ENCODE measurements at places on chromosomes 3 and 15.

- DNase-seq, result no peak
Measured at GRCh38 chr15:62928242-62928999, 114.1 kb upstream of the TPM1 start.

DNA sequence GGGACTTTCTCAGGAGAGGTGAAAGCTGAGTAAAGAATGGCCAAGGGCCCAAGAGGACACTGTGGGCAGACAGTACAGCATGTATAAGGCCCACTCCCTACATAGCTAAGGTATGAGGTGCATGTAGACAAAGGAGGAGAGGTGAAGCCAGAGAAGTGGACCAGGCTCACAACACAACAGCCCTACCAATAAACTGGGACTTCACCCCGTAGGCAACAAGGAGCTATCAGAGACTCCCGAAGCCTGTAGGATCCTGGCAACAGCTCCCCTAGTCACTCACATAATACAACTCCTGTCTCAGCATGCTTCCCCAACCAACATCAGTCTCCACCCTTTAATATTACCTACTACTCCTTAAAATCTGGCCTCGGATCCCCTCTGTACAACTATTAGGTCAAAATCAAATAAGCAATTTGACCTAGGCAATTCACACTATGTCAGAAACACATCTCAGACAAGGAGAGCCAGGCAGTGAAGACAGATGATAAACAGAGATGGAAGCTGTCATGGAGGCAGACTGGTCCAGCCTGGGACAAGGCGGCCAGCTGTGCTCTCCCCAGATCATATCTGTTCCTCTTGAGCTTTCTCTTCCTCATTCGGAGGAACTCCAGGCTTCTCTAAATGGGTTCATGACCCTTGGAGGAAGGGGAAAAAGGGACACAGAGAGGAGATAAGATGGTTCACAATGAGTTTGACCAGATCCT, 1.4 kb downstream of the XXYLT1 start:
- DNase-seq, result no peak

- no peak for DNase-seq
Measured at GRCh38 chr3:101879623-101880284, 30.4 kb downstream of the NFKBIZ start.

- no peak for DNase-seq
Measured at GRCh38 chr3:155286736-155287135, 6.7 kb downstream of the STRIT1 start.

DNA sequence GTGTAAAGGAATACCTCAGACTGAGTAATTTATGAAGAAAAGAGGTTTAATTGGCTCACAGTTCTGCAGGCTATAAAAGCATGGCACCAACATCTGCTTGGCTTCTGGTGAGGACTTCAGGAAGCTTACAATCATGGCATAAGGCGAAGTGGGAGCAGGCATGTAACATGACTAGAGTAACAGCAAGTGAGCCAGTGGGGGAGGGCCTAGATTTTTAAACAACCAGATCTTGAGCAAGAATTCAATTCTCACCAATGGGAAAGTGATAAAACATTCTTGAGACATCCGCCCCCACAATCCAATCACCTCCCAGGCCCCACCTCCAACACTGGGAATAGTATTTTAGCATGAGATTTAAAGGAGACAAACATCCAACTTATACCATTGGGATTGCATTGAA, 44.2 kb upstream of the BCL2A1 start:
- DNase-seq, result no peak

GRCh38 chr15:74631087-74631385, 15.4 kb downstream of the CLK3 start:
- DNase-seq, result no peak

DNA sequence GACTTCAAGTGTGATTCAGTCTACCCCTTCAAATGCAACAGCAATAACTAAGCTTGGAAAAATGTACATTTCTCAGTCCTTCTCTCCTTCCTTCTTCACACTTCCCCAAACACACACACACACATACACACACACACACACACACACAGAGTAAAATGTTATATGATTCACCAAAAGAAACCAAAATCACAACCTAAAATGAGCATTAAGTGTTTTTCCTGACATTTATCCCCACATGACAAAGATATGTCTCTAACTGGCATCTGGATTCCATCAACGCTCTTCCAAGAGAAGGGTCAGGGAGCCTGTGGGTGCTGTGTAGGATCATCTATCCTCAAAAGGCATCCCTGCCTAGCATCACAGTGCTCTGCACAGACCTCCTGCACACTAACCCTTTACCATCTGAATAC, 21.0 kb downstream of the PDZRN3 start:
- no peak for DNase-seq

- DNase-seq, result no peak
Measured at GRCh38 chr3:192745150-192745549, 17.8 kb upstream of the FGF12 start.

- DNase-seq, result no peak
Measured at GRCh38 chr3:10534066-10534465, 28.7 kb upstream of the ATP2B2 start.

- no peak for DNase-seq
Measured at GRCh38 chr3:71512544-71512943, 71.0 kb downstream of the FOXP1 start.

DNA sequence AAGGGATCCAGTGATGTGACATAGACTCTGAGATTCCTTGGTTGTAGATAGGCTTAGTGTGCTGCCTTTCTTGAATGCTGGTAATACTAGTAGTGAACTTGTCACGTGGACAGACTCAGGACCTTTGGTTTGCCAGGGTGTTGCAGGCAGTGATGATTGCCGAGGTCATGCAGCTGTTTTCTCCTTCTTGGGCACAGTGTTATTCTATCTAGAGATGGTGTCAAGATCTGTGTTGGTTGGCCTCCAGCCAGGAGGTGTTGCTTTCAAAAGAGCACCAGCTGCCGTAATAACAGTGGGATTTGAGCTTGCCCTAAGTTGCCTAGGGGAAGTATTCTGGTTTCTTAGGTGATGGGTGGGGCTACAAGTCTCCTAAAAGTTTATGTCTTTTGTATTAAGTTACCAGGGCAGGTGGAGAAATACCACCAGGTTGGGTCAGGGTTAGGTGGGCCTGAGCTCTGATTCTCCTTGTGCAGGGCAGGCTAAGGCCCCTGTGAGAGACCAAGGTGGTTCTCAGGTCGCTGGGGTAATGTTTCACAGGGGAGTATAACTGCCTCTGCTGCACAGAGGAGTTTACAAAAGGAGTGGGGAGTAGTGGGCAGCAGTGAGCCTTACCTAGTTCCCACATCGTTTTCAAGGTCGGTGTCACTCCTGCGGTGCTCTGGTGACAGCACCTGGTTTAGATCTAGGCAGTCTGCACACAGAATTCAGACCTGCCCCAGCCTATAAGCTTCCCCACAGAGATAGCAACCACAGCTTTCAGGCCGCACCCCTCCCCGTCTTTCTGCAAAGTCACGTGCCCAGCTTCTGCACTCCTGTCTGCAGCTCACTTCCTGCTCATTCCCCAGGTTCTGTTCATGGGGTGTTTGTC, 350.3 kb downstream of the DOCK3 start:
- DNase-seq, result no peak

DNA sequence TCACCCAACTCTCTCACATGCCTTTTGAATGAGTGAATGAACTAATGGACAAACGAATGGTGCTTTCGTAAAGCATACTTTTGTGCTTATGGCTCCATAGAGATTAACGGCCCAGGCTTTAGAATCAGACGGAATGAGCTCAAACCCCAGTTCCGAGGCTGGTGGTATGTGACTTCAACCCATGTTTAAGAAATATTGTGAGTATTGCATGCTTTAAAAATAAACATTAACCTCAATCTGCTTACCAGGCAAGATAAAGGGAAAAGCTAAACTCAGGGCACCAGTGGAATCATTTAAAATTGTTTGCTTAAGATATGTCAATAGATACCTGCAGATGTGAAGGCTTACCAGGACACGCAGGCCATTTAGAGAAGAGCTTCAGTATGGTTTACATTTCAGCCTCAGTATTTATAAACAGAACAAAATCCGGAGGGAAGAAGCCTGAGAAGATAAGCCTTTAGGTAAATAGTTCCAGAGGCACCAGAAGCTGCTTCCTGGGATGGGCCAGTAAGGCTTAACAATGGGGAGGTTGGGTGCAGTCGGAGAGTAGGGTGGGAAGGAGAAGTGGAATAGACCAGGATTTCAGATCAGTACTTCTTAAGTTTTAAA, 186.4 kb downstream of the ADAMTS9 start:
- DNase-seq, result no peak

- no peak for DNase-seq
Measured at GRCh38 chr15:75161106-75161916, 40.4 kb upstream of the C15orf39 start.

GRCh38 chr3:106268696-106269095, 399.9 kb upstream of the CBLB start:
- DNase-seq, result no peak

- no peak for DNase-seq
Measured at GRCh38 chr3:161474741-161475140, 21.9 kb upstream of the OTOL1 start.

DNA sequence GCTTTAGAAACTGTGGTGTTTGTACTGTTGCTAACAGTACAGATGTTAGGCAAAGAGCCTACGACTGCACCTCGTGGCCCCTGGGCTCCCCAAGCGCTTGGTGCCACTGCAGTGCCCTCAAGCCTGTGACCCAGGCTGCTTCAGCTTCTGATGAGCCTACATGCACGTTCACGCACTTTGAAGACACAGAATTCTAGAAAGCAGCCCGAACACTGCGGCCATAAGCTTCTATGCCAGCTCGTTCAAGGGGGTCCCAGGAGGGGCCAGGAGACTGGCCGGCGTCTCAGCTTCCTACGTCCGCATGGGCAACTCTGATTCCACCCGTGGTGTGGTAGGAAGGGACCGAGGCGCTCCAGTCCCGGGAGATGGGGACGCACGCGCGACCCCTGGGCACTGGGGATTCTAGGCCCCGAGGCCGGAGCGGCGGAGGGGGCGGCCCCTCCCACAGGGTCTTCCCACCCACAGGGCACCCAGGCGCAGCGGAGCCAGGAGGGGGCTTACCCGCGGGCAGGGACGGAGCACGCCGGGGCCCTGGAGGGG, 653 bp downstream of the MYO5C start:
- no peak for DNase-seq

- peak; percentile 67 for DNase-seq
Measured at GRCh38 chr3:160003520-160004128, 15.0 kb downstream of the IL12A start.

DNA sequence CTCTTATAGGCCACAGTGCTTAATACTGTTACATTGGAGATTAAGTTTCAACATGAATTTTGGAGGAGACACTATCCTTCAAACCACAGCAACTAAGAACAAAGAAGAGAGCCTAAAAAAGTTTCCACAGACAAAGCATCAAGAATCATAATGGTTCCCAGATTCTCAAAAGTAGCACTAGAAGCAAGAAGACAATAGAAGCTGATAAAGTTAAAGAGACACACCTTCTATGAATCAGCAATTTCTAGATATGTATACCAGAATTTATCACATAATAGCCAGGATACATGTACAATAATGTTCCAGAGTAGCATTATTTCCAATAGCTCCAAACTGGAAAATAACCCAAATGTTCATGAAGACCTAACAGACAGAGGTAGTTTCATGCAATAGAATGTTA, 12.2 kb downstream of the NKIRAS1 start:
- DNase-seq, result no peak

- DNase-seq, result no peak
Measured at GRCh38 chr3:29597376-29598008, 316.6 kb downstream of the RBMS3 start.

DNA sequence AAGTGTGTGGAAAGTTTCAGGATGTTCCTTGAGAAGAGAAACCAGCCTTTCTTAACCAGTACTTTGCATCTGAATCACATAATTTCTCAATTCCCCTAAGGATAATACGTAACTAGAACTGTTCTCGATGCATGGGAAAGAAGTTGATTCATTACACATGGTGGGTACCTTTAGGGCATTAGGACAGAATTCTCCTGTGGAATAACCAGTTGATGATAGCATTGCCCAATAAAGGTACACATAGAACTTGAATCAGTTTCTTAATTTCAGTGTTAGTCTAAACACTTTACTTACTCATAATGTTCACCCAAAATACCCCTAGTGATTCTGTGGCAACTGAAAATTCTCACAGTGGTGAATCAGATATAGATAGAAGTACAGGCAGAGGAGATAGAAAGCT, 1030.9 kb downstream of the ROBO1 start:
- no peak for DNase-seq

- no peak for DNase-seq
Measured at GRCh38 chr3:136728918-136729317, 23.3 kb downstream of the STAG1 start.

DNA sequence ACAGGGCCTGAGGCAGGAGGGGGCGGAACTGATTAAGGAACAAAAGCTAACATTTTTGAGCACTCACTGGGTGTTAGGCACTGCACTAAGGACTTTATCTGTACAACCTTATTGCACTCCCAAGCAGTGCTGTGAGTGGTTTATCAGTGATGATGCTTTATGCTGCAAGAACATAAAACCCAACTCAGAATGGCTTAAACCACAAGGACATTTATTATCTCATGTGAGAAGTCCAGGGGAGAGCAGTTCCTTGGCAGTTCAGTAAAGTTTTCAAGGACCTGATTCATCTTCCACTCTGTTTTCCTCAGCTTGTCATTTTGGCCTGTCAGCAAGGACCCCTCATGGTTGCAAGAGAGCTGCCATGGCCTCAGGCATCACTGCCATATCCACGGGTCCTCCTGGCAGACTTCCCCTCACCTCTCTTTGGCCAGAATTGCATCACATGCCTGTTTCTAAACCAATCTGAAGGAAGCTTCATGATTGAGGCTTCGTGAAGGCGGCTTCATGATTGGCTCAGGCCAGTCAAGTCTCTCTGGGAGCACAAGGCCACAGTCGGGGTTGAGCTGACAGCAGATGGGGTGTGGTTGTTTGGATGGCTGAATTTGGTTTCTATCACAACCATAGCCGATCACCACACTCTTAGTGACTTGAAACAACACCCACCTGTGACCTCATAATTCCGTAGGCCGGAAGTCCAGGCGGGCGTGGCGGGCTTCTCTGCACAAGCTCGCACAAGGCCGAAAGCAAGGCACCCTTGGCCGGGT, 15.8 kb downstream of the EFCC1 start:
- DNase-seq, result no peak

- DNase-seq, result no peak
Measured at GRCh38 chr3:65953881-65954733, 84.6 kb downstream of the MAGI1 start.

DNA sequence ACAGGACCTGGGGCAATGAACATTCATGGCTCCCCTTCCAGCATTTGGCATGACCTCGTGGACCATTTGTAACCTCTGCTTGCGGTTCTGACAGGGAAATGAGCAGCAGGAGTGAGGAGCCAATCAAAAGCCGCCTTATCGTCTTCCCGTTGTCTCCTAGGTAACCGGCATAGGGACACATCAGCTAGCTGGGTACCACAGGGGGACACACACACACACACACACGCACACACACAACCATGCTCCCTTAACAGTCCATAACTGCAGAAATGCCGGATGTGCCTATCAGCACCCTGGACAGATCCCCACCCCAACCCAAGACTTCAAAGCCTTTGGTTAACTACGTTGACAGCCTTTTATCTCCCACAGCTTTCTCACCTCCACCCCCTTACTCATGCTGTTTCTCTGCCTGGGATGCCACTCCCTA, 53.4 kb upstream of the CCDC174 start:
- DNase-seq, result no peak

DNA sequence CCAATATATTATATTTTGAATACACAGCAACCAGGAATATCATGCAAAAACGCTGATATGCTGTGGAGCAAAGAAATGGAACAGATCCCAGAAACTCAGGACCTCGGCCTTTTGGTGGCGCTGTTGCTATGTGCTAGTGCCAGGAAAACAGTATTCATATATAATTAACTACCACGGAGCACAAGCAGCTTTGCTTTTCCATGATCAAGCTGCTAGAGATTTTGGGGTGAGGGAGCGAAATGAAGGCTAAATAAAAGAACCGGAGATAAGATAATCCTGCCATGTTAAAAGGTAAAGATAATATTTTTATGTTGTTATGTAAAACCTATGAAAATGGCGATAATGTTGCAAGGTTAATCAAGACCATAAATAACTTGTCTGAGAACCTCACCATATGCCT, 157.7 kb upstream of the FAM3D start:
- peak; percentile 88 for DNase-seq
